ENCODE measurements at places on chromosomes 7 and 10.

- no peak for DNase-seq
Observed at GRCh38 chr7:66739953-66740301, 606 bp upstream of the RABGEF1 start.

- DNase-seq: no peak
Observed at GRCh38 chr10:114615600-114616007, 42.5 kb downstream of the ABLIM1 start.

GRCh38 chr7:137992104-137992549 is 9.8 kb downstream of the CREB3L2 start:
- DNase-seq: no peak

GRCh38 chr10:58813573-58813972 is 300.9 kb downstream of the BICC1 start:
- no peak for DNase-seq

GRCh38 chr7:86932038-86932512 is 127.4 kb downstream of the ELAPOR2 start:
- no peak for DNase-seq
